LHCN-M2 (cell line): ENCODE measurements at places on chromosomes 2 and 18.

GRCh38 chr2:37323781-37324535, 675 bp downstream of the PRKD3 start:
- no peak for DNase-seq

GRCh38 chr2:207525296-207525695, 4.5 kb upstream of the CREB1 start:
- DNase-seq: no peak

- peak; percentile 74 for DNase-seq
Measured at GRCh38 chr2:177143444-177143843, 69.2 kb upstream of the HNRNPA3 start.

DNA sequence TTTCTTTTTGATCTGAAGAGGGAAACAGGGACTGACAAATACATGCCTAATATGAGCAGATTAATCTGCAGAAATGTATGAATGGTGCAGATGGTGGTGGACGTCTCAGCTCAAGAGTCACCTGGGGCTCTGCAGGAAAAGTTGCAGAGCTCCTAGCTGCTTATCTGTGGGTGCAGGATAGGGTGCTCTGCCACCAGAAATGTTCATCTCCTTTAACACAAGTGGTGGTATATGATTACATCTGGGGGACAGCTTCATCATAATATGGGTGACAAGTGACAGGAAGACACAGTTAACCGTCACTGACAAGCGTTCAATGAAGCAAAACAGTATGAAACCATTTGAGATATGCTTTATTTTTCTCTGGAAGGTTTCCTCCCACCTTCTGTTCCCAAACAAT, 121.2 kb upstream of the LINC00305 start:
- no peak for DNase-seq

GRCh38 chr2:181459621-181460021, 2.4 kb downstream of the ITGA4 start:
- no peak for DNase-seq

GRCh38 chr2:7868836-7869235, 813.0 kb upstream of the ID2 start:
- no peak for DNase-seq

- no peak for DNase-seq
Measured at GRCh38 chr2:58195662-58196061, 45.5 kb downstream of the FANCL start.

GRCh38 chr2:73107211-73107926, 5.4 kb downstream of the RAB11FIP5 start:
- peak; percentile 82 for DNase-seq
